ENCODE measurements at places on chromosomes 16 and 17.

GRCh38 chr17:47697906-47698711 lies 4.1 kb downstream of the TBKBP1 start:
- no peak for DNase-seq

GRCh38 chr16:69340095-69340644 lies 598 bp downstream of the NIP7 start:
- DNase-seq: no peak

DNA sequence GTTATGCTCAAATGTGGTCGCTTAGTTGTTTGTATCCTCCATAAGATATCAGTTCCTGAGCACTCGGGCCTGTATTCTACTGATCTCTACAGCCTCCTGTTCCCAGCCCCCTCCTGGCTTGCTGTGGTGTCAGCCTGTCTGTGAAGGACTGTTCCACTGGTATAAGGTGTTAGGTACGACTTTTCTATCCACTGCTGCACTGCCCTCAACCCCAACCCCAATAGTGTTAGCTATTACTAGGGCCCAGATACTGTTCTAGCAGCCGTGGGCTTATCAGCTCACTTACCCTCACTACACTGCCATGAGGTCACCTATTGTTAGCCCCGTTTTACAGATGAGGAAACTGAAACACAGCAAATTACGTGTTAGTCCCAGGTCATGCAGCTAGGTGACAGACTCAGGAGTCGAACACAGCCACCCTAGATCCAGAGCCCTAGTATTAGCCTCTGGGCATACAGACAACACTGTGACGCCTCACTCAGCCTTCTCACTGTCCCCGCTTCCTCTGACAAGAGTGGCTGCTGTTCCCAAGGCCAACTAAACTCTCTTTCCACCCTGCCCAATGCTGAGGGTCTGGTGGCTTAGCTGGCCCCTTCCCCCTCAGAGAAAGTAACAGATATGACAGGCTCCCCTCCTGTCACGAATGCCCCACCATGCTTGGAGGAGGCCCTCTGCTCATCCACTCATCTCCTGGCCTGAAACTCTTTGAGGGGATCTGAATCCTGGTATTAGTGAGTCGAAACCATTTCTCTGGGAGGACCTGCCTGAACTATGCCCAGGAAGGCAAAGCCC lies 25.6 kb upstream of the ZNF652 start:
- DNase-seq: no peak

DNA sequence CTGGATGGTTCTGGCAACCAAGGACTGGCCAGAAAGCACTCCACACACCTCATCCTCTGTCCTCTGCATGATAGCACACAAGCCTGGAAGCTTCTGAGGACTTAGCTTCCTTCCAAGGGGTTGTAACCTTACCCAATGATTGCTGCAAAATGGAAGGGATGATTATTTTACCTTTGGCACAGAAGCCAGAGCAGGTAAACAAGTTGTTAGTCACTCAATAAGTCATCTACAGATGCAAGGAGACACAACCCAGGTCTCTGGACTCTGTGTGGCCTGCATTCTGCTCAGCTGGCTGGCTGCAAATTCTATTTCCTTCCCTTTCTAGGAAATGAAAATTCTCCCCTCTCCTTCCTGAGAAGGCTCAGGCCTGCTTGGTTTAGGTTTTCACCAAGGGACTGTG lies 26.7 kb upstream of the DYNLL2 start:
- no peak for DNase-seq

DNA sequence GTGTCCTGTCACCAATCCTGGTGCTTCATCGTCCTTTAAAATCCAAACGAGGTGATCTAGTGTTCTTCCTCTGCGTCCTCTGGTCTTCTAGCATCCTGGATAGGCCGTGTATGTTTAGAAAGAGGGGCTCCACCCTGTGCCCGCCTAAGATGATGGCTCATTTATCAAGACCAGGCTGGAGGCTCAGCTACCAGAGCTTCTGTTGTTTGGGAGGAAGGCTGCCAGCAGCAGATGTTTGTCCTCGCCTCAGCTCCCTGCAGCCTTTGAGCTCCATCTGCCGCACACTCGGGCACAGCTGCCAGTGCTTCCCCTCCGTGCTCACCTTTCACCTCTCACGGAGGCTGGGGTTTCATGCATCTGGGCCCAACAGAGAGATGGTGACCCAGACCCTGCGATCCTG lies 954.7 kb upstream of the RBFOX1 start:
- DNase-seq: no peak

DNA sequence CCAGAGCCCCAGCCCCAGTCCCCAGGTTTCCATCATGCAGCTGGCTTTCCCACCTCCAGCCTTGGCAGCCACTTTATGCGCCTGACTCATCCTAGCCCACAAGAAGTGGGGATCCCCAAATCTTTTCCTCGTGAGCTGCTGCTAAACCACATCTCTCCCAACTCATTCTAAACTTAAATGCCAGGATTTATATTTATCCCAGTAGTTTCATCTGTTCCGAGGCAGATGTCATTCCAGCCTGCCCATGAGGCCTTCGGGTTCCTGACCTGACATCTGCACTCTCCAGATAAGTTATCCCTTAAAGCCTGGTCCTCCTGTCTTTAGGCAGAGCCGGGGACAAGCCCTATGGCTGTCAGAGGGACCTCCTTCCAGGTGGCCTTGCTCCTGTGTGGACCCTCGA lies 16.6 kb downstream of the PLXDC1 start:
- DNase-seq: no peak

DNA sequence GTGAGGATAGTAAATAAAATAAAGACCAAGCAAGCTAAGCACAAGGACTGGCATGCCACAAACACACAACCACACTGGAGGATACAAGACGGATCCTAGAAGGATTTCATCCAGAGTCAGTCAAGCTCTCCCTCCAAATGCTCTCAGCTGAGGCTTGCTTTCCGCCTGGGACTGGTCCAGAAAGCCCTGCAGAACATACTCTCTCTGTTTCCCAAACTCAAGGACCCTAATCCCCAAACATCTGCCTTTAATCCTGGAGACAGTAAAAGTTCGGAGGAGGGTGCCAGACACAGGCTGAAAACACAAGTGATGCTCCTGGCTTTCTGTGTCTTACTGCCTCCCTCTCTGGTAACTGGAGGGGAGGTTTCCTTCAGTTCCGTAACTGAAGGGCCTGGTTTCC lies 5.3 kb upstream of the HSD11B2 start:
- DNase-seq: no peak

DNA sequence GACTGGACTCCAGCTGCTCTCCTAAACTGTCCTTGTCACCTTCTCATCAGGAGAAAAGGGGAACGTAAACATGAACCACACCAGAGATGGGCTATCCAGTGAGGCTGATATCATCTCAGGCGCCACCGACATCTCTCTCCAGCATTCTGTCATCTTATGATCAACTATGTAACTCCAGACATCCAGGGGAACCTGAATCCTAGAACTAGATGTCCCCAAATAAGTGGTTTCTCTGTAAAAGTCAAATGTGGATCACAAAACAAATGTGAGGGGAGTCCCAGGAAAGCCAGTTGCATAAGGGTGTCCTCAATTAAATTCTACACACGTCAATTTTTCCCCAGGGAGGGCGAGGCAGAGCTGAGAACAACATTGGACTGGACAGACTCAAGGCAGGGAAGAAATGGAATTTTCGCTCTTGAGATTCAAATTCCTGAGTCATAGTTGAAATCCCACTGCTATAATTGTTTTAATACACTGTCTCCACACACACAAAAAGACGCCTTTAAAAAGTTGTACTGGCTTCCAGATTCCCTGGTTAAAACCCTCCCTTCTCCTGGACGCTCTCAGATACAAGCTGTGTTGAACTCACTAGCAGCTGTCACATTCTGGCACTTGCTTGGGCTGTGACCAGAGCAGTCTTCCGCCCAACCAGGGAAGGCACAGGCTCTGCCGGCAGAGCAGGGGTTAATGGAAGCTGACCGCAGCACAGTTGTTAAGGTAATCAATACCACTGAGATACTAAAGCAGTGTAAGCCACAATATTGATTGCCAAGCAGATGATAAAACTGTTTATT lies 62.6 kb downstream of the ZFHX3 start:
- peak; percentile 53 for DNase-seq

DNA sequence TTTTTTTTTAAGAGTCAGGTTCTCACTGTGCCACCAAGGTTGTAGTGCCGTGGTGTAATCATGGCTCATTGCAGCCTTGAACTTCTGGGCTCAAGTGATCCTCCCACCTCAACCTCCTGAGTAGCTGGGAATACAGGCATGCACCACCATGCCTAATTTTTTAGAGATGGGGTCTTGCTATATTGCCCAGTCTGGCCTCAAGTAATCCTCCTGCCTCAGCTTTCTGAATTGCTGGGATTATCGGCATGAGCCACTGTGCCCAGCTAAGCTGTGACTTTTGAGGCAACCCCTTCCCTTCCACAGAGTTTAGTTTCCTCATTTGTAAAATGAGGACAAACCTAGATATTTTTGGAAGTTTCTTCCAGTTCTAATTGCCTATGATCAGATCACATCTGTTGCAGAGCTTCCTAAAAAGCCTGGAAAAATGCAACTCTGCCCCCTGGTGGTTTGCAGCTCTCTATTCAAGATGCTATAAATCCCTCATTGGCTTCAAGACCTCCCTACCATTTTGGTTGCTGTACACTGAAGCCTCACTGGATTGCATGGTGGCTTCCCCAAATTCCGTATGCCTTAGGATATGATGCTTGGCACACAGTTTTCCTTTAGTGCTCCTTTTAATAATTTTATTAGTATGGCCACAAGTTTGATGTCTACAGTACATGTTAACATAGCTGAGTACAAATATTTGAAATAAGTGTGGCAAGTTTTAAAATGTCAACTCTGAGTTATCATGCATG lies 19.3 kb downstream of the GDE1 start:
- peak; percentile 80 for DNase-seq

GRCh38 chr16:21336231-21336630 lies 58.1 kb upstream of the CRYM start:
- DNase-seq: no peak

DNA sequence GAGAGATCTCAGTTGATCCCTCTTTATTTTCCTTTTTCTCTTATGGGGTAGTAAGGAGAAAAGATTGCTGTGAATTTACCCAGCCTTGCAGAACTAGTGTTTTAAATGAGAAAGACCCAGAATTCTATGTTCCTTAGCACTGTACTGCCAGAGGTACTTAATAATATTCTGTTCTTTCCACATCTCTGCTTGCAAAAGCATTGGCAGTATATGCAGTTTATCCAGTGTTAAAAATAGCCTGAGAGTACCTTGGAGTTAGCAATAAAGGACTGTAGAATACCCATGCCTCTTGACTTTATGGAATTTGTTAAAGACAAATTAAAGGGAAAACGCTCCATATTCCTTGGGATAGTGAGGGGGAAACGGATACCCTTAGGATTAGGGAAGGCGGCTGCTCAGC lies 11.9 kb downstream of the SLC7A6 start:
- no peak for DNase-seq

DNA sequence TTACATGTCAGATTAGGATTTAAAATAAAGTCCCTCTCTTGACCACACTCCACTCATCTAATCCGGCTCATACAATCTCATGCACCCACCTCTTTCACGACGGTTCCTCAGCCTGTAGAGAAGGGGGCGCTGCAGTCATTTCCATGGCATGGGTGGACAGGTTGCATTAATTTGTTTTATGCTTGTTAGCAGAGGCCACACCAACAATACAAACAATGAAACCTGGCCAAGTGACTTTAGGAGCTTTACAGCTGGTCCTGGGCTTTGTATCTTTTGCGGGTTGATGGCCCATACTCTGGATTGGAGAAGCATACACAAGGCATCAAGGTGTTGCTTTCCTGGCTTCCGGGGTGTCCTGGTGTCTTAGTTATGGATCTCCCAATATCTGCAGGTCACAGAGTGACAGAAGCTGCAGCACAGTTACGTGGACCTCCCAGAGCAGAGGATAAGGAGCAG lies 9.7 kb upstream of the SNF8 start:
- DNase-seq: no peak

DNA sequence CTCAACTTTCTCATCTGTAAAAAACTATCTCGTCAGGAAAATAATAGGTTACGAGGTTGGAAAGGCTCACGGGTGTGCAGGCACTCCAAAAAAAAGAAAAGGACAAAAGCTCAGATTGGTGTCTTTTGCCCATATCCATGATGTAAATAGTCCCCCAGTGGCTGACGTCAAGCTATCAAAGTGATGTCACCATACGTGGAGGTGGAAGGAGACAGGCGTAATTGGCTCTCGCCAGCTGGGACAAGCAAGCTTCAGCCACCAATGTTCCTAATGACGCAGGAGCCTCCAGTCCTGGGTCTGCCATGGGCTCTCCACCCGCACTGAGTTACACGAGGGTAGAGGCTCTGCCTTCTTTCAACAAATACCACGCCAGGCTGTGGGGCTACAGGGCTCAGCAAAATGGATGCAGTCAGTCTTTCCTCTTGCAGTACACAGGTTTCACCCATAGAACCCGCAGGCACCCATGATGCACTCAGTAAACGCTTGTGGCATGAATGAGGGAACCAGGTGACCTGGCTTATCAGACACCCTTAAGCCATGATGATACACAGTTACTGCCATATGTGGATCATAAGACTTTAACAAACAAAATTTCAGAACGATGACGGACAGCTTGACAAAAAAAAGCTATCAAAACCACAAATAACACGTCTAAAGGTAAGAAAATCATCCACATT lies 50.5 kb downstream of the COTL1 start:
- DNase-seq: no peak

All from body of pancreas (tissue), 4 donors.